Naive thymus-derived CD4-positive, alpha-beta T cell (primary cell): ENCODE measurements at places on chromosomes 2 and 18. TPM values are rescaled to one million over a fixed set of nuclear protein-coding genes. Genes with fewer than 3 reads are reported as not detected.

The ACADL gene
- total RNA-seq = not detected

The CMPK2 gene
- 4.0 TPM for total RNA-seq

The KCNG2 gene
- not detected in 2 replicates for total RNA-seq

- no peaks in the 10 kb centered on the region for H3K4me1 ChIP-seq
- H3K36me3 ChIP-seq = no peaks in the 10 kb centered on the region
- H3K4me3 ChIP-seq = no peak overlapping the region
- no peak for DNase-seq
- H3K27ac ChIP-seq = no peak overlapping the region
These were observed 191.4 kb downstream of the LDLRAD4 start for GRCh38 chr18:13409997-13410396.

- H3K4me3 ChIP-seq = peak overlapping the region; percentile 45
- DNase-seq = no peak
- no peaks in the 10 kb centered on the region for H3K36me3 ChIP-seq
- peaks cover 32% of the 10 kb centered on the region for H3K4me1 ChIP-seq
These were observed 103.7 kb upstream of the TAF1B start for GRCh38 chr2:9739531-9739964.

DNA sequence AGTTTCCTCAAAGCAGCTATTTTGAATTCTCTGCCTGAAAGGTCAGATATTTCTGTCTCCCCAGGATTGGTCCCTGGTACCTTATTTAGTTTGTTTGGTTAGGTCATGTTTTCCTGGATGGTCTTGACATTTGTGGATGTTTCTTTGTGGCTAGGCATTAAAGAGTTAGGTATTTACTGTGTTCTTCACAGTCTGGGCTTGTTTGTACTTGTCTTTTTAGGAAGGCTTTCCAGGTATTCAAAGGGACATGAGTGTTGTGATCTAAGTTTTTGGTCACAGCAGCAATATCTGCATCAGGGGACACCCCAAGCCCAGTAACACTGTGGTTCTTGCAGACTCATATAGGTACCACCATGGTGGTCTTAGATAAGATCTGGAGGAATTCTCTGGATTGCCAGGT lies 11.8 kb downstream of the MYO3B start:
- H3K4me1 ChIP-seq = no peaks in the 10 kb centered on the region
- no peaks in the 10 kb centered on the region for H3K36me3 ChIP-seq
- DNase-seq = no peak
- no peaks in the 10 kb centered on the region for H3K27me3 ChIP-seq

GRCh38 chr2:446963-447530 lies 159.2 kb upstream of the ALKAL2 start:
- H3K4me3 ChIP-seq = no peak overlapping the region
- DNase-seq = no peak
- no peaks in the 10 kb centered on the region for H3K4me1 ChIP-seq
- no peaks in the 10 kb centered on the region for H3K36me3 ChIP-seq

DNA sequence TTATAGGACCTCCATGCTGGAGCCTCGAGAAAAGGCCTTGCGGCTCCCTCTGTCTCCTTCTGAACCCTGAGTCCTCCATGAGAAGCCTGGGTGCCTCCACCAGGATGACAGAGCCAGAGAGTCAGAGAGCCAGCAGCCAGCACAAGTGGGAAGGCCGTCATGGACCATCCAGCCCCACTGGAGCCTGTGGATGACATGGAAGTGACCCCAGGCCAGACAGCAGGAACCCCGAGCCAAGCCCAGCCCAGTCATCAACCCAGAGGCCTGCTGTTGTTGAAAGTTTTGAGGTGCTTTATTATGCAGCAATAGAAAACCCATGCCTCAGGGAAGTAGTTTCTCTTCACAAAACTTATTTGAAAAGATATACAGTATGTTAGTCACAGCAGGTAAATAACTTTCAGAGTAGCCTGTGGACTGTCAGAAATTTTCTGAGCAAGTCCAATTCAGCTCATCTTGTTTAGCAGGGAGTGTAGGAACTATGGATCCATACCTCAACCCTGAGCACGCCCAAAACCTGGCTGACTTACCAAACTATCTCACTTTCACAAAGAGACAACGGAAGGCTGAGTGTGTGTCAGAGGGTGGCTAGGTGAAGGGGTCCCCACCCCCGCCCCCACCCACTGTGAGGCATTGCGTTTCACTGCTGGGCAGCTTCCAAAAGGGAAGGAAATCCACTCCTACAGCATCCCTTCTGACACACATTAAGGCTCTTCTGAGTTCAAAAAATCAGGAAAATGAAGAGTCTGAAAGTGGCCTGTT lies 79.9 kb upstream of the NDUFV2 start:
- no peak for DNase-seq
- H3K4me1 ChIP-seq = no peaks in the 10 kb centered on the region
- no peak overlapping the region for H3K27ac ChIP-seq
- no peaks in the 10 kb centered on the region for H3K36me3 ChIP-seq

- H3K4me3 ChIP-seq = no peak overlapping the region
- no peak overlapping the region for H3K27ac ChIP-seq
- no peaks in the 10 kb centered on the region for H3K27me3 ChIP-seq
- DNase-seq = no peak
These were observed 15.2 kb downstream of the CAPG start for GRCh38 chr2:85394976-85395375.

DNA sequence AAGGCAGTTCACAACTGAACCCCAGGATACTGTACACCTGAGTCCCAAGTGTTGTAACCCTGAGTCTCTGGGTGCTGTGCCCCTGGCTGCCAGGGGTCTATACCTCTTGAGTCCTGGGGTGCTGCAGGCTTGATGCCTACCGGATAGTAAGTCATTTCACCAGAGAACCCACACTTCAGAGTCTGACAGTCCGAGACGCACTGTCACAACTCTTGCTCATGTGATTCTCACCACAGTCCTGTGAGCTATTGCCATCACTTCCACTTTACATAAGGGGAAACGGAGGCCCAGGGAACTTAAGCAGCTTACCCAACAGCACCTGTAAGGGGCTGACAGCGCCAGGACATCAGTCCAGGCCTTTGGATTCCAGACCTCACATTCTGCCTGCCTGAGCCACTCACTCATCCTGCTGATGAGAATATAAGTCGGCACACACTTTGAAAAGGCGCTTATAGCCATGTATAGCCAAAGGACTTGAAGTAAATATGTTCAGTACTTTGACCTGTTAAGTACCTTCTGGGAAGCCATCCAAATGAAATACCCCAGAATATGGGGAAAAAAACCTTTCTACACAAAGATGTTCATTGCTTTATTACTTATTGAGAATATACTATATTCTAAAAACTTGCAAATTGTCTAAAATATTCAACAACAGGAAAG lies 180.7 kb upstream of the ID2 start:
- H3K36me3 ChIP-seq = no peaks in the 10 kb centered on the region
- H3K27ac ChIP-seq = no peak overlapping the region
- H3K27me3 ChIP-seq = no peaks in the 10 kb centered on the region
- no peak for DNase-seq

GRCh38 chr2:39852831-39853230 lies 73.8 kb upstream of the THUMPD2 start:
- H3K27me3 ChIP-seq = peaks cover 9% of the 10 kb centered on the region
- no peaks in the 10 kb centered on the region for H3K36me3 ChIP-seq
- H3K27ac ChIP-seq = no peak overlapping the region
- no peaks in the 10 kb centered on the region for H3K4me1 ChIP-seq
- DNase-seq = no peak

DNA sequence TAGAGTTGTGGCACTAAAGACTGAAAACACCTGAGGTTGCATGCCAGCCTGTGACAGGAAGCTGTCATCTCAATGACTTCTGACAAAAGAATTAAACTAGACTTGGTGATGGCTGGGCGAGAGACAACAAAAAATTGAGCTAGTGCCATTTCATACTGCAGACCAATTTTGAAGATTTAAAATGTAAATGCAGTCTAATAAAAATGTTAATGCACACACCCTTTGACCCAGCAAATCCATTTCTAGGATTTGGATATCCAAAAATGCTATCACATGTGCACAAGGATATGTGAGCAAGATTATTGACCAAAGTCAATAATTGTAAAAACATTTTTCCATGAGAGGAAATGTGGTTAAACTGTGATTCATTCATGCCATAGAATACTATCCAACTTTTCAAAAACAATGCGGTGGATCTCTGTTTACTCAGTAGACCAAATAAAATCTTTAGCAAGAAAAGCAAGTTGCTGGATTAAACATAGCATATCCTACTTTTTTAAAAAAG lies 5.6 kb downstream of the FBXO36 start:
- DNase-seq = no peak
- H3K4me3 ChIP-seq = no peak overlapping the region
- H3K27me3 ChIP-seq = no peaks in the 10 kb centered on the region
- H3K4me1 ChIP-seq = peaks cover 4% of the 10 kb centered on the region

DNA sequence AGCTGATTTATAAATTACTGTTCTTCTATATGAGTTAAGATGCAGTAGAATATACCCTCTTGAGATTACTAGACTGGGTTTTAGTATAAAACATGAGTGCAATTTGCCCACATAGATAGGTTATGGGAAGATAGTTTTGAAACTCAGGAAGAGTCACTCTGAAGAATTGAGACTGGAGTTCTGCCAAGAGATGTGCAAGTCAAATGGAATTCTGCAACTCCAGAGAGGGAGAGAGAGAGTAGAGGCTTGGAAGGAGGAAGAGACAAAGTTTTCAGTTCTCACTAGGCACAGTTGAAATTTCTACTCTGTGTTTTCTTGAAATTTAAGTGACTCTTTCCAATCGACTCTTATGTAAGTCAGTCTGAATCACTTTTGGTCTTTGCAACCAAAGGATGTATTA lies 878.8 kb downstream of the TSN start:
- no peaks in the 10 kb centered on the region for H3K27me3 ChIP-seq
- H3K4me3 ChIP-seq = no peak overlapping the region
- H3K27ac ChIP-seq = no peak overlapping the region
- H3K4me1 ChIP-seq = no peaks in the 10 kb centered on the region
- no peaks in the 10 kb centered on the region for H3K36me3 ChIP-seq

- peaks cover 13% of the 10 kb centered on the region for H3K4me1 ChIP-seq
- H3K27me3 ChIP-seq = no peaks in the 10 kb centered on the region
- peak within 1 kb of the TSS; percentile 99 for H3K4me3 ChIP-seq
- no peaks in the 10 kb centered on the region for H3K36me3 ChIP-seq
- H3K27ac ChIP-seq = peak within 1 kb of the TSS; percentile 96
These were observed at the start of the genes HADHA and HADHB for GRCh38 chr2:26244309-26245230. Gene HADHA (minus strand): TSS chr2:26244632. CDS start chr2:26244596, 36 bp downstream. Gene HADHB (plus strand): TSS chr2:26244939. CDS start chr2:26254255, 9,316 bp downstream.
